NCI-H146 (cell line): ENCODE measurements at places on chromosomes 2 and 18.

DNA sequence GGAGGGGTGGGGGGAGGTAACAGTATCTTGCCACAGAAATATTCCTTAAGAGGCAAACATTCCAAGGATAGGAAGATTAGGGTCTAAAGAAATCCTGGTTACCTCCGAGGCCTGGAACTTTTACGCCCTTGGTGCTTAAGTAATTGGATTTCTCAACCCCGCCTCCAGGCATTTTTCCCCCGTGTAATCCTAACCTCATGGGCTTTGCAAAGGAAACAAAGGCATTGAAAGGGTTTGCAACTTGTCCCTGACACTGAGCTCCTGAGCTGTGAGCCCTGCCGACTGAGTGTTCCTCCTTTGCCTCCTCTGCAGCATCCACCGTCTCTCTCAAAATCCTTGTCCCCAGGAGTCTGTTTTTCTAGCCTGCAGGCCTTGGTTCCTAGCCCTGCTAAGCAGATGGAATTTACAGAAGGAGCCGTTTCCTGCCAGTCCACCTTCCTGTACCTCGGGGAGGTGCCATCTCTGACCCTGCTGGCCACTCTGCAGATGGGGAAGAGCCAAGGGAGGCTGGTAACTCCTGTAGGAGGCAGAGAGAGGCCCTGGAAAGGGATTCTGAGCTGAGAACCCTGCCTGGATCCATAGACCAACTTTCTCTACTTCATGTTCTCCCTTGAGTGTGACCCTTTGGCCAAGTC lies 24.2 kb downstream of the TET3 start:
- DNase-seq = no peak

DNA sequence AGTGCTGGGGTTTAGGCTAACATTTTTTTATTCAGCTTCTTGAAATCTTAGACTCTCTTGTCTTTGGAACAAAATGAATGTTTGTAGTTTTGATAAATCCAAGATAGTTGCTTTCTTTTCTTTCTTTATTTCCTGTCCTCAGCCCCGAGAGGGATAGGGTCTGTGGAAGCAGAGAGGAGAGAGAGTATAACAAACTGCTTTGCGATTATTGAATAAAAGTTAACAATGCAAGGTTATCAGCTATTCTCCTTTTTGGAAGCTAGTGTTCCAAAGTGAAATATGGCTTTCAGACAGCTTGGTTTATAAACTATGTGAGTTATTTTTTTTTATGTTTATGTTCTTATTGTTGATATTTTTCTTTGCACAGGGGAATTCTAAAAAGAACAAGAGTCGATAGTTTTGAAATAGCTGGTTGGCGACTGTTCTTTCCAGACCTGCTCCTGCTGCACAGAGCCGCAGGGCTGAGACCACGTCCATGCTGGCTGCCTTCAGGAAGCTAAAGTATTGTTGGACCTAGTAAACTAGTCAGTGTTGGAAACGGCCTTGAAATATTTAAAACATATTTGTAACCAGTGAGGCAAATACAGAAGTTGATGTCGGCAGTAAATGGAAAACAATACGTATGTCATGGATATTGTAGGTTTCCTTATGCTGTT lies 15.5 kb upstream of the STON1 start:
- DNase-seq = no peak

DNA sequence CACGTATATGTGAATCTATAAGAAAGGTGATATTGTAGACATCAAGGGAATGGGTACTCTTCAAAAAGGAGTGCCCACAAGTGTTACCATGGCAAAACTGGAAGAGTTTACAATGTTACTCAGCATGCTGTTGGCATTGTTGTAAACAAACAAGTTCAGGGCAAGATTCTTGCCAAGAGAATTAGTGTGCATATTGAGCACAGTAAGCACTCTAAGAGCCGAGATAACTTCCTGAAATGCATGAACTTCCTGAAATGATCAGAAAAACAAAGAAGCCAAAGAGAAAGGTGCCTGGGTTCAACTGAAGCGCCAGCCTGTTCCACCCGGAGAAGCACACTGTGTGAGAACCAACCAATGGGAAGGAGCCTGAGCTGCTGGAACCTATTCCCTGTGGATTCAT lies 101.0 kb downstream of the HS6ST1 start:
- DNase-seq = no peak

DNA sequence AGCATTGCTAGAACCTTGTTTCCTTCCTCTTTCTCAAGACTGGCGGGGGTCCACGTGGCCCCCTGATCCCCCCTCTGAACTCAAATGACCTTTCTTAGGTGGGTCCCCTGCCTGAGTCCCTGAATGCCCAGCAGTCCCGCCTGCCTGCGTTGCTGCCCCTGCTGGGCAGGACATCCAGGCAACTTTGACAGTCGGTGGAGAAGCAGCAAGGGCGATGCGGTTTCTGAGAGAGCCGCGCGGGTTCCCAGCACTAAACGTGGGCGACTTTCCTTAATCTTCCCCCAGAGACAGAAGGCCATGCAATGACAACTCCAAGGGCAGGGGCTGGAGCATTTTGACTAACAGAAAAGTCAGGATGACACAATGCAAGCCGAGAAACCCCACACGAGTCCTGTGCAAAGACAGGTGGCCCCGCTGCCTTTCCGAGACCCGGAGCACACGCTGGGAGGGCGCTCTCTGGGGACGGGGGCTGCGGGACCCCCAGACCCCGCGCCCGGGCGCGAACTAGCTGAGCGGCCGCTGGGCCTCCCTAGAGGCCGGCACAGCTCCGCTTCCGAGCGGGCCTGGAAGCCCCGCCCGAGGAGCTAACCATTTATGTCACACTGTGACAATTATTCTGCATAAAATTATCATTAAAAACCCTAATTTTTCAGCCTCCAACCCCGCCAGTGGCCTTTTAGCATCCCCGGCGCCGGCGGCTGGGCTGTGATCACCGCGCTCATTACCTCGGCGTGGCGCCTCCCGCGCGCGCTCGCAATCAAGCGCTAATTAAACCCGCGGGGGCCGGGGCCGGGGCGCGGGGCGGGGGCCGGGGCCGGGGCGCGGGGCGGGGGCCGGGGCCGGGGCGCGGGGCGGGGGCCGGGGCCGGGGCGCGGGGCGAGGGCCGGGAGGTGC lies 27.4 kb downstream of the ASB18 start:
- no peak for DNase-seq

DNA sequence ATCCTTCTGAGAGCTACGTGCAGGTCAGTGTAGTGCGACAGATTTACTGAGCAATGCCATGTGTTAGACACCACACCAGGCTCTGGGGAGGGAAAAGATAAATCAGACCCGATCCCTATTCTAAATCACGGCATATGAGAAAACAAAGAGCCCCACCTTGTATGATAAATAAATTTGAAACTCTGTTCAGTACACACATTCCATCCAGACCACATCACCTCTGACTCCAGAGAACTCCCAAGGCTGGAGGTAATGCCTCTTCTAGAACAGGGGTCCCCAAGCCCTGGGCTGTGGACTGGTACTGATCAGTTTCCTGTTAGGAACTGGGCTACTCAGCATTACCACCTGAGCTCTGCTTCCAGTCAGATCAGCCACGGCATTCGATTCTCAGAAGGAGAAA lies 77.3 kb downstream of the QPCT start:
- no peak for DNase-seq

DNA sequence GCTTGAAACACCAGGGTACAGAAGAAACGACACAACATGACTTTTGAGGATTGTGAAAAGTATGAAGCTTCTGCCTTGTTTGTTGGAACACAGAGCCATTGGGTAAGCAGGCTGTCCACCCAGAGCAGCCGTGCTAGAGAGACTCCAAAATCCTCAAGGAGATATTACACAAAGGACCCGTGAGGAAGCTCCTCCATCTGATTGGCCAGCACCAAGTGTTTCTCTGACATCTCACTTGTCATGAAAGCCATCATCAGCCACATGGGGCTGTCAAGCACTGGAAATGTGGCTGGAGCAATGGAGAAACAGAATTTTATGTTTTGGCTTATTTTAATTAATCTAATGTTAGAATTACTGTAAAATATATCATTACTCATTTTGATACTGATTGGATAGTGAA lies 29.8 kb upstream of the LDAH start:
- DNase-seq = no peak

DNA sequence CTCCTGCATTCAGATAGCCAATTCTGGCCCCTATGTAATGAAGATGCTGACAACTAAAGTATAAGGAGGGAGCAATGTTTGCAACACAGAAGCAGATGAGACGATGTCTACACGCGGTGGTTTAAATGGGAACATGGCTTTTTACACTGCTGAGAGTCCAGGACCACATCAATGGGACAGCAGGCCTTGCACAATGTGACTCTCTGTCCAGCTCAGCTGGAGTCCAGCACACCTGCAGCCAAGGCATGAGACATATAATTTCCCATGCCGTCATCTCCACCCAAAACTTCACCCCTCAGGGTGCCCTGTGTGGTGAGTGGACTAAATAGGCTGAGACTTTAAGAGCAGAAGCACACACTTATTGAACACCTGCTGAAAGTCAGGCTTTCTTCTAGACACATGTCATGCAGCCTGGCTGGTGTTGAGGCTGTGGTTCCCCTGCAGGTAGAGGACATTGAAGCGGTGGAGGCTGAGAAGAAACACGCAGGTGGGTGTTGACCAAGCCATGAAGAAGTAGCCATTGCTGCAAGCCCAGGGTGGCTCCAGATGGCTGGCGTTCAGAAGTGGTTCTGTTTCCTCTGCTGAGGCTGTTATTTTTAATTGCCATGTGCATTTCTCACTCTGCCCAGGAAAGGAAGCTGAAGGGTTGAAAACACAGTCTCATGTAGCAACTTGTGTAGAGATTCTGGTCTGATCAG lies 345.6 kb downstream of the MYCN start:
- no peak for DNase-seq

GRCh38 chr2:141399270-141399669 lies 731.5 kb downstream of the LRP1B start:
- DNase-seq = no peak

GRCh38 chr2:182611009-182611408 lies 105.0 kb upstream of the DNAJC10 start:
- peak; percentile 77 for DNase-seq

DNA sequence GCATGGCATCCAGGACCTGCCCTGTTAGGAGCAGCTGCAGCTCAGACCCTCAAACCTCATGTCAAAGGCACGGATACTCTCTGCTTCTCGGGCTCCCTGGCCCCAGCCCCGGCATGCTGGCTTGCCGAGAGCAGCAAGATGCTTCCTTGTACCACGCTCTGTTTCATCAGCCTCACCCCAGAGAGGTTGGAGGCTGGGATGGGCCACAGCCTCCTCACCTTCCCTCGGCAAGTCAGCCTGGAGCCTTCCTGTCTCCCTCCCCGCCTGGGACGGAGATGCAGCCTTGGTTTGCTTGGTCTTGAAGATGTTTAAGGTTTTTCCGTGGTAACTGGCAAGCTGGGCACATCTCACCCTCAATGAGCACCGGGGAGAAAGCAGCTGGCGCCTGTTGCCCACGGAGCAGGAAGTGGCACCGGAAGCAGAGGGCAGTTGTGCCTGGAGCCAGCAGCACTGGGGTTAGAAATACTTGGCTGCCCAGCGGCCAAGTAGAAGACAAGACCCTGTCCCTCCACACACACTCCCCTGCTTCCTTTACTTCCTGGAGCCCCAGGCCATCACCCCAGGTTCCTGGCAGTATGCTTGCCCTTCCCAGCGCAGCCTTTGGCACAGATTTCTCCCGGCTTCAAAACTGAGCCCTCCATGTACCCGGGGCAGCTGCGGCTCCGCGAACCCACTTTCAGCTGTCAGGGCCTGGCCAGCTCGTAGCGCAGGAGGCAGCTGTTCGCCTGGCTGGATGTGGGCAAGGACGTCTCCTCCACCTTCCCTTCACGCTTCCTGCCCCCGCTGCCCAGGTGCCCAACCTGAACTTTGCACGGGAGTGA lies 17.4 kb downstream of the FBLN7 start:
- DNase-seq = no peak

DNA sequence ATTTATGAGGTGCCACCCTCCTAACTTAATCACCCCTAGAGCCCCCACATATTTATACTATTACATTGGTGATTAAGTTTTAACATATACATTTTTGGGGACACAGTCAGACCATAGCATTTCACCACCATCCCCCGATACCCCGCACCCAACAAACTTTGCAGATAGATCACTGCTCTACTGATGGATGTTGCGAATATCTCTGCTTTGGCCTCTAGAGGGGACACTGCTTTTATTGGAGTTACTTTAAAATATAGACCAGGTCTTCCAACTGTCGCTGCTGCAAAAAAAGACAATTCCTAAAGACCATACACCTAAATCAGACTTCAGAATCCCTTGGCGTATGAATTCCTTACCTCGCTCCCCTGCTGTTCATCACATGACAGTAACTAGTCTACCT lies 115.8 kb upstream of the FSHR start:
- no peak for DNase-seq

DNA sequence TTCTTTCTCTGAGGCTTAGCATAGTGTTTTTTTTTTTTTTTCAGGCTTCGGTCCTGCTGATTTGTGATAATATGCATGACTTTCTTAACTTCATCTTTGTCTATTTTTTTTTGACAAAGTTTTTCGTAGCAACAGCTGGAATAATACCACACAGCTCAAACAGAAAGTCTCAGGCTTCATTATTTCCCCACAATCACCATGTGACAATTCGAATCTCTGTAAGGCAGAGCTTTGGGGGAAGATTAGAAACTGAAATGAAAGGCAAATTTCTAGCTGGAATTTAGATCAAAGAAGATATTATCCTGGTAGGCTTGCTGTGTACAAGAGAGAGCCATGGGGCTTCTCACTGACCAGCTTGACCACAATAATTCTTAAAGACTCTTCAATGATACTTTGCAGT lies 12.2 kb upstream of the CD28 start:
- DNase-seq = no peak

DNA sequence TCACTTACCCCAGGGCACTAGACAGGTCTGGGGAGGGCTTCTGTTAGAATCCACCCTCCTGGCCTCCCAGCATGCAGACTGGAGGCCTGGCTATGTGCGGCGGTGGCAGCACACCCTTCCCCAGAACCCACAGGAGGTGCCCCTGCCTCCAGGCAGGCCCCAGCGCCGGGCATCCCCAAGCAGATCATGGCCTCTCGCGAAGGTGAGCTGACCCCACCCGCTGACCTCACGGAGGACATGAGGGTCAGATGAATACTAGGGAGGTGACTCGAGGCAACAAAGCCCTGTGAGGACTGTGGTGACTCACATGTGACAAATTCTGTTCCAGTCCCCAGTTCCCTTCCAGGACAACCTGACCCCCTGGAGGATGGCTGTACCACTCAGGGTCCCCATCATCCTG lies 1.9 kb downstream of the MAB21L4 start:
- no peak for DNase-seq

DNA sequence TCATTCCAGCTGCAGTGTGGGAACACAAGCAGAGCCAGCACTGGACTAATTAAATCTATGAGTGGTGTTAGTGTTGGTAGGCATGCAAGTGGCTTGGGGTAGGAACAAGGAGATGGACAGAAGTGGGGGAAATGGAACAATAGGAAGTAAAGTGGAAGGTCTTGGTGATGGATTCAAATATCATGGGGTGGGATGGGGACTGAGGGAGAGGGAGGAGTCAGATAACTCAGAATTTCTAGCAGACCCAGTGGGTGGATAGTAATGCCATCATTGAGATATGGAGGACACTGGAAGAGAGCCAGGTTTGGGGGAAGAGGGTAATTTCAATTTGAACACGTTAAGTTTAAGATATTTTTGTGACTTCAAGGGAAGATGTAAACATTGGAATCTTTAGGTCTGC lies 2.9 kb upstream of the LNPK start:
- no peak for DNase-seq
